Muscle of leg (tissue), 16 donors: ENCODE measurements at places on chromosomes 4 and X. TPM values are rescaled to one million over a fixed set of nuclear protein-coding genes. Genes with fewer than 3 reads are reported as not detected.

- peak; percentile 24 for DNase-seq
- peaks cover 3% of the 10 kb centered on the region for H3K4me1 ChIP-seq
- no peaks in the 10 kb centered on the region for H3K27me3 ChIP-seq
- no peak overlapping the region for H3K4me3 ChIP-seq
- peaks cover 3% of the 10 kb centered on the region for H3K36me3 ChIP-seq
These were observed 130.9 kb downstream of the RNF150 start for GRCh38 chr4:141002323-141002805.

DNA sequence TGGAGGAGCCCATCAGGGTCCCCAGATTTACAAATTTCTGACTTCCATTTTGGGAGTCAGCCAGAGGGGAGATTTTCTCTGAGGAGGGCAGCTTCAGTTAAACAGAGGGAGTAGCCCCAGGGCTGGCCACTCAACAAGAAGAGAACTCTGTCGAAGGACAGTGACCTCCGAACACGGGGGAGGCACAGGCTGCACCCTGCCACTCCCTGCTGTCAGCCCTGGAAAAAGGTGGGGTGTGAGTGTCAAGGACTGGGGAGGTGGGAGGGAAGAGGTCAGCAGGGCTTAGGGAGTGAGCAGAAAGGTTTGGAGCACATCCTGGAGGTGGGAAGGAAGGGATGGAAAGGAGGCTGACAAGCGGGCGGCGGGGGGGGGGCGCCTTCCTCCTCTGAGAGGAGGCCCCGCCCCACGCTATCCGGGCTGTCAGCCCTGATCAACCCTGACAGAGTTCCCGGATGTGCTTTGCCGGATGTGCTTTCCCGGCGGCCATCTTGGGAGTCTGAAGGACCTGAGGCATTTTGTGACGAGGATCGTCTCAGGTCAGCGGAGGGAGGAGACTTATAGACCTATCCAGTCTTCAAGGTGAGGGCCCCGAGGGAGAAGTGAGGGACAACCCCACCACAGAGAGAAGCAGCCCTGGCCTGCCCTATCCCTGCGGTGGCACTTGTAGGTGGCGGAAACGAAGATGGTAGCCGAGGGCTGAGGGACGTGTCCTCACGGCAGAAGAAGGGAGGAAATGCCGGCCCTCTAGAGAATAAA, at the start of gene MAGEC1:
Gene MAGEC1, plus strand, starts transcription at position 495 of the 756 bp plus-strand sequence. CDS start 1,179 bp downstream, outside the sequence.
- H3K4me1 ChIP-seq = no peaks in the 10 kb centered on the region
- no peaks in the 10 kb centered on the region for H3K36me3 ChIP-seq
- no peak within 1 kb of the TSS for H3K4me3 ChIP-seq
- no peak within 1 kb of the TSS for H3K27ac ChIP-seq
- H3K27me3 ChIP-seq = peaks cover 8% of the 10 kb centered on the region
- DNase-seq = no peak

DNA sequence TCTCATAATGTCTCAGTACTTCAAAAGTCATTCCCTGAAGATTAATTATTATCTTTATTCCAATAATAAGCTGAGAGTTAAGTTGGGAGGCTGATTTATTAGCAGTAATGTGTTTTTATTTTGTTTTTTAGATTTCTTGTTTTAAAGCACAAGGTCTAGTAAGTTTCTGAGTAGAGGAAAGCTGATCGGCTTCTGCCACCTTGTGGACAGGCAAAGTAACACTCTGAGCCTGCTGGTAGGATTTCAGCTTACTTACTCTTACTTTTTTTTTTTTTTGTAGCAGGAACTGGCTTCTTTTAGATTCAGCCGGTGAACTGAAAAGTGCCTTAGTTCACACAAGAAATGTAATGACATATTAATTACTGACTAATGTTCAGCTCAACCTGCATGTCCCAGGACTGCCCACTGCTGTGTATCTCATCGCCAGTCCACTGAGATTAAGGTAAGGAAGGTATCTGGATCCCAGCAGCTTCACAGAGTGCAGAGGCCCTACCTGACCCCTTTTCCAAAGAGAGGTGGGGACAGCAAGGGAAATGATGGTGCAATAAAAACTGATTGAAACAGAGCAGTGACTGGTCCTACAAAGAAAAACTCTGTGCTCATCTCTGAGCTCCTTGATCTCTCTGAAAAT, 126.5 kb downstream of the ADGRA3 start:
- peaks cover 7% of the 10 kb centered on the region for H3K4me1 ChIP-seq
- no peak overlapping the region for H3K4me3 ChIP-seq
- DNase-seq = peak; percentile 78
- no peak overlapping the region for H3K27ac ChIP-seq

The NLGN4X gene
- total RNA-seq = 3.1 TPM

The ETDA gene
- total RNA-seq = not detected

The EMCN gene
- total RNA-seq = 36.1 TPM

The LDB2 gene
- total RNA-seq = 48.3 TPM

DNA sequence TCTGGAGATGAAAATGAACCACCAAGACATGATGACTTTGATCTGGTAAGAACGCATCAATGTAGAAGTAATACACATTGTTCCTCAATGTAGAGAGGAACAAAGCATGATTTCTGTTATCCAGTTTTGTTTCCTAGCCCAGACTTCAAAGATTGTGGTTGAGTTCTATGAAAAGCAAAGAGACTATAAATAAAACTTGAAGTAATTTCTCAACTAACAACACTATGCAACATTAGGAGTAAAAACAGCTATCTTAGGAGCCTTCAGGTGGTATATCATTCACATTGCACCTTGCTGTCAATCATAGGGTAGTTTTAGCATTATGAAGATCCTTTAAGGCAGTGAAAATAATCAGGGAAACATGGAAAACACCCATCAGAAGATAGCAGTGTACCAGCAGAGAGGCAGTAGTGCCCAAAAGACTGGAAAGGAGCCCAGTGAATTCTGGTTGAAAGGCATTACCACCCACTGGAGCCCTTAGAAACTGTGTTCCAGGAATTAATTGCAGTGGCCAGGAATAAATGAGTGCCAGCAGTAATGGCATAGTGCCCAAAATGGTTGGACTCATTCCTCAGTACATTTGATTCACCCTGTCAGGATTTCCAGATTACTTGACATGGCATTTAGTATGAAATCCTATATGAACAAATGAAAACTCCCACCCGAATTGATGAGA, 300.7 kb upstream of the CXXC4 start:
- DNase-seq = peak; percentile 11
- no peaks in the 10 kb centered on the region for H3K27me3 ChIP-seq
- H3K4me3 ChIP-seq = no peak overlapping the region
- H3K27ac ChIP-seq = no peak overlapping the region
- H3K4me1 ChIP-seq = no peaks in the 10 kb centered on the region
- H3K36me3 ChIP-seq = no peaks in the 10 kb centered on the region

The PDLIM3 gene
- 541 TPM for total RNA-seq

- no peaks in the 10 kb centered on the region for H3K36me3 ChIP-seq
- H3K27me3 ChIP-seq = no peaks in the 10 kb centered on the region
- no peaks in the 10 kb centered on the region for H3K4me1 ChIP-seq
- no peak overlapping the region for H3K4me3 ChIP-seq
These were observed 352.3 kb downstream of the GRXCR1 start for GRCh38 chr4:43244688-43245382.

The PHOX2B gene
- total RNA-seq = not detected

DNA sequence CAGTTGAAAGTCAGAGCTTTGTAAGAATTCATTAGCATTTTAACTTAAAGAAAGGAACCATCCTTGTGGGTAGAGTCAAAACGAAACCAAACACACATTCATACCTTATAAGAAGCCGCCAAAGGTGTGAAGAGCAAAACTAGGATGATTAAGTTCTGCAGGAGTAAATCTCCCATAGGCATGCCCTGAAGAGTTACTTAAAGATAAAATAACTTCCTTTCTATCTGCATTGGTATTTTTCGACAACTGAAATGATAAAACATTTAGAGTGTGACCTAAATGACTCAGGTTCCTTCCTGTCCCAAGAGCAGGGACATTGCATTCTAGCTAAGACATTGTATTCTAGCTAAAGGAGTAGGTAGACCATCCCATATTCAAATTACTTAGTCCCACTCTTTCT, 75.3 kb downstream of the BCOR start:
- H3K27ac ChIP-seq = no peak overlapping the region
- peaks cover 15% of the 10 kb centered on the region for H3K27me3 ChIP-seq
- DNase-seq = no peak
- no peaks in the 10 kb centered on the region for H3K36me3 ChIP-seq

DNA sequence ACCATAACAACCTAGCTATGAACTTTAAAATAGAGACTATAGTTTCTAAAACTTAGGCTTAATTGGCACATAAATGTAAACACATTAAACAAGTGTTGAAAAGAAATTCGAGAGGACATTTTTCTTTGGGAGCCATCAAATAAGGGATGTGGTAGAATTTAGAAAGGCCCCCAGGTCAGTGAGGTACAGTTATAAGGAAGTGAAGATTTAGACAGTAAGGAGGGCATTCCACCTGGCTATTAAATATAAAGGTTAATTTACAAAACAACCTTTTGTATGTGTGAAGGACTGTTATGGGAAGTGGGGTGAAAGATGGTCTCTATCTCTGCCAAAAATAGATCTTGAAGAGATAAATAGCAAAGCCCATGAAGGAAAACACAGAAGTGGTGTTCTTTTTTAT, 83.9 kb downstream of the AFF1 start:
- H3K36me3 ChIP-seq = no peaks in the 10 kb centered on the region
- no peak overlapping the region for H3K27ac ChIP-seq
- no peak for DNase-seq
- no peak overlapping the region for H3K4me3 ChIP-seq
- no peaks in the 10 kb centered on the region for H3K4me1 ChIP-seq

The WDR17 gene
- total RNA-seq = 0.22 TPM

DNA sequence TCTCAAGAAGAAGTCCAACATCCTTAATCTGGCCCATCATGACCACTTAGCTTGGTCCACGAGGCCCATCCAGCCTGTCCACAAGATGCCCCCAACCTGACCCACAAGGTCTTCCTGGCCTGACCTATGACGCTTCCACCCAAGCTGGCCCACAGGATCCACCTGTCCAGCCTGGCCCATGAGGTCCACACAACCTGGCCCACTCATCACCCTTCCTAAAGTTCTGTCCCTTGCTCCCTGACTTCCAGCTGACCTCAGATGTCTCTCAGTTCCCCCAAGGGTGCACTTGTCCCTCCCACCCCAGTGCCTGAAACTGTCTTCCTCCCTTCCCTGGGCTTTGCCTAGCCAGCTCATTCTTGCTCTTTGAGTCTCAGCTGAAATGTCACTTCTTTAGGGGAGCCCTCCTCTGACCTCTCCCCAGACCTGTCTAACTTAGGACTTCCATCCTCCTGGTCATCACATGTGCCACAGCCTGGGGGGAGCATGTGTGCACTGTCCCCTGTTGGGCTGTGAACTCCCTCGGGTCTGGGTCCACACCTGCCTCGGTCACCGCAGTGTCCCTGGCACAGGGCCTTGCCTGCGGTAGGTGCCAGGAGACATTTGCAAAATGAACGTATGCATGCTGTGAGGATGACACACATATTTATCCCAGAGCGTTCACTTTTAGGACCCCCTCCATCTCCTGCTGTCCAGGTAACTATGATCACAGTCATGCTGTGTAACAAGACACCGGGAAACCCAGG, 61.7 kb downstream of the EVC start:
- no peaks in the 10 kb centered on the region for H3K27me3 ChIP-seq
- no peak for DNase-seq
- no peak overlapping the region for H3K4me3 ChIP-seq
- H3K27ac ChIP-seq = no peak overlapping the region
- H3K4me1 ChIP-seq = no peaks in the 10 kb centered on the region
- peaks cover 46% of the 10 kb centered on the region for H3K36me3 ChIP-seq

DNA sequence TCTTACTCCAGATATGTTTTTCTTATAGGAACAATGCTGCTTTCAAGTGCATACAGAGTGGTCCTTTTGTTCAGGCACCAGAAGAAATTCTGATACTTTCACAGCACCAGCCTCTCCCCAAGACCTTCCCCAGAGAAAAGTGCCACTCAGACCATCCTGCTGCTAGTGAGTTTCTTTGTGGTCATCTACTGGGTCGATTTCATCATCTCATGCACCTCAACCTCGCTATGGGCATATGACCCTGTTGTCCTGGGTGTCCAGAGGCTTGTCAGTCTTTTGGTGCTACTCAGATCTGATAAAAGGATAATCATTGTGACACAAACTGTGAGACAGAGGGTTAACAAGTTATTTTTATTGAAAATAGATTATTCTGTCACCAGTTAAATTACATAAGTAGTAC, 39.5 kb downstream of the WDR13 start:
- no peak for DNase-seq
- H3K4me3 ChIP-seq = no peak overlapping the region
- no peaks in the 10 kb centered on the region for H3K27me3 ChIP-seq
- no peaks in the 10 kb centered on the region for H3K36me3 ChIP-seq

DNA sequence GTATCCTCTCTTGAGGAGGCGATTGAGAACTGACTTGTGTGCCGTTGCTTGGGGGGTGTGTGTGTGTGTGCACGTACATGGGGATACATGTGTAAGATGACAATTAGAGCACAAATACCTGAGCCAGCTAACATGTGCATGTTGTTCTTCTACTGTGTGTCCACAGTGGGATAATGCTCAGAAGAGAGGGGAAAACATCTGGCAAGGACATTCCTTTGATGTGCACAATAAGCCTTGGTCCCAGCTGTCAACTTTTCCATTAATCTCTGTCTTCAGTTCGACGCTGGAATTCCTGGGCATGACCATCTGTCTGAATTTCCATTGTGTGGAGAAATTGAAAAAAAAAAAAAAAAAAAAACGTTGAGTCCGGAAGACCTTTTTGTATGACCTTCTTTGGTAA, 592.0 kb upstream of the GALNTL6 start:
- no peaks in the 10 kb centered on the region for H3K27me3 ChIP-seq
- DNase-seq = no peak
- no peaks in the 10 kb centered on the region for H3K4me1 ChIP-seq
- no peak overlapping the region for H3K27ac ChIP-seq
- no peak overlapping the region for H3K4me3 ChIP-seq
